HuH-7.5 (cell line): ENCODE measurements at places on chromosomes 1 and 21.

- no peak for DNase-seq
Measured at GRCh38 chr21:41319273-41319672, 2.7 kb downstream of the FAM3B start.

- no peak for DNase-seq
Measured at GRCh38 chr1:42866549-42866948, 20.1 kb downstream of the ZNF691 start.

- no peak for DNase-seq
Measured at GRCh38 chr1:55195521-55196233, 19.5 kb downstream of the USP24 start.

DNA sequence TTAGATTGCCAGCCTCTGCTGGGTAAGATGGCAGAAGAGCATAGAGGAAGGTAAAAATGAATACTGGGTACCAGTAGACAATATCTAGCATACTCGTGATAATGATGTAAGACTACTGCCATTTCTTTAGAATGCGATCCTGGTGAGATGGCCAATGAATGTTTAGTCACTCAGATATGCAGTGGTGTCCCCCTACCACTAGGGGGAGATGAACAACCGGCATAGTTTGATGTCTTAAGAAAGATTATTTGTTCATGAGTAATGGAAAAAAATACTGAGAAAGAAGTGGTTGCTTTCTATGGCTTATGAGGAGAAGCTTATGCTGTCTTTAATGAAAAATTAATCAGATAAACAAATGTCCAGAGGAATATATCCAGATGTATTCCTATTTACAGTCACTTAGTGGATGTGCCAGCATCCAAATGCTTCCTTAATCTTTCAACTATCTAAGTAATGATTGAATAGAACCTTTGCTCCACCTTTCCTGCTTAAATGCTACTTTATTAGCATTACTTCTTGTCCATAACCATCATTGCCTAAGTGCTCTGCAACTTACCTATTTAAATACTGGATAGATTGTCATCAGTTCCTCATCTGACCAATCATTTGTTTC, 256.6 kb downstream of the ST6GALNAC3 start:
- peak; percentile 7 for DNase-seq
